Hematopoietic multipotent progenitor cell treated with erythropoietin and hydrocortisone succinate and interleukin-3 and kit ligand, for 4 days (in vitro differentiated cells): ENCODE measurements at places on chromosomes 7 and 10.
A peak's percentile ranks its signal among the peaks of the same experiment; 100 is the strongest.

- no peak for DNase-seq
Measured at GRCh38 chr10:69712342-69712741, 82.3 kb downstream of the FAM241B start.

GRCh38 chr10:6704896-6705295, 124.8 kb upstream of the PRKCQ start:
- no peak for DNase-seq

- no peak for DNase-seq
Measured at GRCh38 chr10:15789793-15790525, 70.2 kb upstream of the ITGA8 start.

GRCh38 chr10:11478807-11479206, 132.6 kb downstream of the USP6NL start:
- no peak for DNase-seq

- DNase-seq: peak; percentile 93
Measured at GRCh38 chr7:51376420-51377092, 59.9 kb upstream of the COBL start.

DNA sequence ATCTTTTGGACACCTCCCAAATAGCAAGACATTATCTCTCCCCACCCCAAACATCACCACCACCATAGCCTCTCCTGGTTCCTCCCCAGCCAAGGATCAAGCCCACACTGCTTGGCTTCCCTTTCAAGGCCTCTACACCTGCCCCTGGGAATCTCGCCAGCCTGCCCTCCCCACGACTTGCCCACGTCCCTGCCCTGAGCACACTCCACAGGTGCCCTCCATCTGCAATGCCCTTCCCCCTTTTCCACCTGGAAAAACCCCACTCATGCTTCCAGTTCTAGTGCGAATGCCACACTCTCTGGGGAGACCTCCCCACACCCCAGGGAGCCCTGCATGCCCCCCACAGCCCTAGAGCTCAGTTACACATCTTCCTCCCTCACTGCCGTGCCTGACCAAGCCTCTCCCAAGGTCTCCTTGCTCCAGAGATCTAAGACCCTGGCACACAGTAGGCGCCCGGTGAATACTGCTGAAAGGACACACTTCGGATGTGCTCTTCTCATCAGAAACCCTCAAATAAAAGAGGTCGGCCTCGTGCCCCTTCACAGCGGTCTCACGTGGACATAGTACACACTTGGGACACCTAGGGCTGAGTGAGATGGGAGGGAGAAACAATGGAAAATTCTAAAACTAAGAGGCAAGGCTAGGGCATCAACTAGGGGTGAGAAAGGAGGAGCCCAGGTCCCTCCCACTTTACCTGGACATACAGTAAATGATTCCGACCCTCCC, 91.4 kb downstream of the DLG5 start:
- peak; percentile 25 for DNase-seq

DNA sequence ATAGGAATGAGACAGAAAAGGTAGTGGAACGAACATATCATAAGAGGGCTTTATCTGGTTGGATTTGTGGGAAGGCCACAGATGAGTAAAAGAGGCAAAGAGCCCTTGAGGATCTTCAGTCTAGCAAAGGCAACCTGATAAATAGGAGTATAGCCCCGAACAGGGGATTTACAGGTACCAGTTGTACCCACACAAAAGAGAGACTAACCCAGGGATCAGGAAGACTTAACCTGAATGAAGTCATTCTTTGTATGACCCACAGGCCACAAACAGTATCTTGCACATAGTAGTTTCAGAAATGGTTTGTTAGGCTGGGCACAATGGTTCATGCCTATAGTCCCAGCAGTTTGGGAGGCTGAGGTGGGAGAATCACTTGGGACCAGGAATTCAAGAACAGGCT, 208.2 kb downstream of the ARHGAP21 start:
- DNase-seq: no peak

DNA sequence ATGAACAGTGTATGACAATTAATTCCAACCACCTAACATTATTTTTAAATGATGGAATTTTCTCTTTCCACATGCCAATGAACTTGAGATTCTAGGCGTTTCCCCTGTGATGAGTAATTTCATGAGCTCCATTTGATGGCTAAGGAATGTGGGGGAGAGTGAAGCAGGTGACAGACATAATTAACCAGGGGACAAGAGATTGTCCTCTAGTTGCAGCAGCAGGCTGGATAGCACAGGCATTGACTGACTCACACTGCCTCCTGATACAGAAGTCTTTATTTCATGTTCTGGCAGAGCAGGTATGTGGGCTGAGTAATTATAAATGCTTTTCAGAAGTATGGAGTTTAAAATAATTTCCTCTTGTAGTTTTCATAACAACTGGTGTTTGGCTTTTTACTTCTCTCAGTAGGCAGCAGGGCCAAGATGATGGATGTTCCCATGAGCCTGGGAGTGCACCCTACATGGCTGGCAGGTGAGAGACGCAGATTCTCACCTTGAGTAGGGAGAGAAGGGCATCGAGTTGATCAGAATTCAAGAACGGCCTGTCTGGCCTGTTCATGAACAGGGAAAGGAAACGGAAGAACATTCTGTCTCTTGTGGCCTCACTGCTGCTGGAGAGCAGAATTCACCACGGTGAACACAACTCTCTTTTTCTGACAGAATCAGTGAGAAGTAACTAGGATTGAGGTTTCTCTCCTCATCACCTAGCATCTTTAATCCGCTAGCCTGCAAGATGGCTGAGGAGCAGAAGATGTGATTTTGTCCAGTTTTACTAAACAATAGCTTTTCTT, 118.8 kb downstream of the AOAH start:
- no peak for DNase-seq

- DNase-seq: no peak
Measured at GRCh38 chr7:98213888-98214810, 2.9 kb downstream of the BHLHA15 start.

DNA sequence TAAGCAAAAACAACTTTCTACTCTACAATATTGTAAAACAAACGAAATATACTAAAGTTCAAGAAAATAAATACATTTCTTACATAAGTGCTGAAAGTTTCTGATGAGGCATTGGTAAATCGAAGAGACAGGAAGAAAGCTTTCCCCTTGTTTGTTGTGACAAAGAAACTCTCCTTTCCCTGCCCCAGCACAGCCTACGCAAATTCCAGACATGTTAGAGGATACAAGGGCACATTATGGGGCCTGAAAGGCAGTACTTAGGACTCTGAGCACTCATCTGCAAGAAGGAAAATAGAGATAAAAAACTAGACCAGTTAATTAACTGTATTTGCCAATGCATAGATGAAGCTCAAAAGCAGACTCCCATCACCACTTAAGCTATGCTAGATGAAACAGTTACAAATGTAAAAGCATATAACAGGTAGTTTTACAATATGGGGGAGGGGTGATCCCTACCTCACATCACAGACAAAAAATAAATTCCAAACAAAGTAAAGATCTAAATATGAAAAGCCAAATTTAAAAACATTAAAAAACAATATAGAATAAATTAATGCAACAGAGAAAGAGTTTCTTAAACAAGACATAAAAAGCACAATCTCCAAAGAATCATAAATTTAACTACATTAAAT, 21.8 kb downstream of the ARHGAP19 start:
- DNase-seq: no peak

- DNase-seq: no peak
Measured at GRCh38 chr10:124280916-124281315, 137.8 kb downstream of the OAT start.

DNA sequence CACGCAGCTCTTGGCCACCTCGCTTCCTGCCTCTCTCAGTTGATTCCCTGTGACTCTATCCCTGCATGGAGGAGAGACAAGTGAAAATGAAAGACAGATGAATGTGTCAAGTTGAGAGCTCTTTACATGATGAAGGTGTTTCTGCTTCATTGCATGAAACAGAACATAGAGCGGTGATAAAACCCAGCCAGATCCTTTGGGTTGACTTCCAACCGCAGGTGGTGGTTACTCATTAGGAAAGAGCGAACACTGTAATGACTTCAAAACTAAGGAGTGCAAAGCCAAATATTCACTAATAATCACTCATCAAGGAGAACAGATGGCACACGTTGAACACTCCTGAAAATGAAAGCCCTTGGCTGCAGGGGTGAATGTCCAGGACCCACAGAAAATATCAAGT, 31.8 kb upstream of the WDR11 start:
- DNase-seq: no peak

GRCh38 chr10:33031815-33032653, 74.0 kb upstream of the ITGB1 start:
- no peak for DNase-seq

GRCh38 chr7:155858521-155859061, 46.3 kb upstream of the SHH start:
- DNase-seq: no peak

DNA sequence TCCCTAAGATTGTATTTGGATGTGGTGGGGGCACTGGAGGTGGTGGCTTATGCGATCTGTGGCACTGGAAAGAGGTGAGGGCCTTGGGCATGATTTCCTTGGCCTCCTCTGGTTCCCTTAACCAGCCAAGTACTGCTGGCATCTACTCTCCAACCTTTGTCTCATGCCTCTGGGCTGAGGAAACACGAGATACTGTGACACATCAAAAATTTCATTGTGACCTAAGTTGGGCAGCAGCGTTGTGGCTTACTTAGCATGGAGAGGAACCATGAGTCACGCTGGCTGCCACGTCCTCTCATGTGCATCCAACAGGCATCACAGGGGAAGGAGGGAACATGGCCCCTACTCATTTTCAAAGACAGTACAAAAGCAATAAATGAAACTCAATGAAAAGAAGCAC, 29.7 kb upstream of the GSDME start:
- peak; percentile 90 for DNase-seq

GRCh38 chr10:56319386-56319785, 41.7 kb downstream of the ZWINT start:
- no peak for DNase-seq

DNA sequence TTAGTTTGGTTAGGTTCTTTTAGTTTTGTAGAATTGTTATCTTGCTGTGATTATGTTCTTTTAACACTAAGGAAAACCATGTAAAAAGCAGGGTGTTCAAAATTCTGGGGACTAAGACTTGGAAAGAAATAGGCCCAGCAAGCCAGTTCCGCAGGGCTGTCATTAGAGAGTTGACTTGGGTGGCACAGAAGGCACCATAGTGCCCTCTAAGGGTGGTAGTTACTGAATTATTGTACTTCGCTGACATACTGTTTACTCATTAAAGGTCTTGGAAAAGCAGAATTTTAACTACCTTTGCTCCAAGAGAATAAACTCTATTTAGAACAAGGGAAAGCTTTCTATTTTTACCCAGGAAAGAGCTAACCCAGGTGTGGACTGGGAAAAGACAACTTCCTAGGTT, 86.5 kb downstream of the OTUD1 start:
- peak; percentile 43 for DNase-seq

- DNase-seq: no peak
Measured at GRCh38 chr10:29773675-29774091, 138.9 kb upstream of the SVIL start.

DNA sequence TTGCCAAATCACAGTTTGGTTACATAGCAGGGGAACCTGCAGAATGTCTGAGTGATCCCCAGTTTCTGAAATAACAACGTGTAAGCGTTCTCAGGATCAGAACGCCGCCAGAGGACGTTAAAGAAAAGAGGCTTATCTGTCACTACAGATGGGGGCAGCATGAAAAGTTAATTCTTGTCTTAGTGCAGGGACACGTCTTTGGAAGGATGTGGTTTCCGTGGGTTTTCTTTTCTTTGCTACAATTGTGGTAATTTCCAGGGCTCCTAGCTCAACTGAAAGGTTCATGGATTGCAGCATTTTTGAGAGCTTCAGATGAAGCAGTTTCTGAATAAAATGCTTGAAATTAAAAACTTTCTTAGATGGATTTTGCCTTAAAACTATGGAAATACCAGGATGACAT, 106.6 kb downstream of the PRKCQ start:
- DNase-seq: peak; percentile 99

DNA sequence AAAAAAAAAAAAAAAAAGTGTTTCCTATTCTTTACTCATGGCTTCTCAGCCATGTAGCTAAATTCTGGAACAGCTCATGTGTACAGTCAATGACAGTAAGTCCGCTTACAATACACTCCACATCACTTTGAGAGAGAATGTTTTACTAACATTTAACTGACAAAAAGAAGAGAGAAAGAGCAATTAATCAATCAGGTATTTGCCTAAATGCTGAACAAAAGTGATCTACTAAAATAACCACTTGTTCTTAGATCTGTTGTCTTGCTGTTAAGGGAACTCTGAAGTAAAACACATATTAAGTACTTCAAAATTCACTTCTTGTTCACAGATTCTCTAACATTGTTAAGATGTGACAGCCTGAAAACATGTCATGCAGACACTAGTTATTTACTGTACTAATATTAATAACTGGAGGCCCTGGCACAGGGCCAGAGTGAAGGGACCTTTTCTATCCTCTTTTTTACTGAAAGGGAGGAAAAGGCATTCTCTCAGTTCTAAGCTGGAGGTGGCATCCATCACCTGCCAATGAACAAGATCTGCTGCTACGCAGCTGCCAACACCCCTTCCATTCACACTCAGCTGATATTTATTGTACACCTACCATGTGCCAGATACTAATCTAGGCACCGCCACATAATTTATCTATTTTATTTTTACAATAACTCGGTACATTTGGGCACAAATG, 72.6 kb downstream of the AHR start:
- no peak for DNase-seq

- DNase-seq: peak; percentile 39
Measured at GRCh38 chr7:4129481-4130122, 552.5 kb upstream of the FOXK1 start.

- no peak for DNase-seq
Measured at GRCh38 chr7:107007892-107008287, 36.6 kb upstream of the PRKAR2B start.

DNA sequence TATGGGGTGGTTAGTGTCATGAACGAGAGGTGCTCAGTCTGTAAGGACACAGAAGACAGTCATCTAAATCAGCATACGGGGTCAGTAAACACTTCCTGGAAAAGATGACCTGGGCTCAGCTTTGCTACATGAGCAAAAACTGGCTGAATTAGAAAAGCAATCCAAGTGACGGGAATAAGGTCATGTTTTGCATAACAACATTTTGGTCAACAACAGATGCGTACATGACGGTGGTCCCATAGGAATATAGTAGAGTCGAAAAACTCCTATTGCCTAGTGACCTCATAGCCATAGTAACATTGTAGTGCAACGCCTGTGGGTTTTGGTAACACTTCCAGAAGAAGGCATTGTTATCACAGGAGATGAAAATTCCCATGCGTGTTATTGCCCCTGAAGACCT, 92.9 kb downstream of the CTNNA3 start:
- DNase-seq: no peak

DNA sequence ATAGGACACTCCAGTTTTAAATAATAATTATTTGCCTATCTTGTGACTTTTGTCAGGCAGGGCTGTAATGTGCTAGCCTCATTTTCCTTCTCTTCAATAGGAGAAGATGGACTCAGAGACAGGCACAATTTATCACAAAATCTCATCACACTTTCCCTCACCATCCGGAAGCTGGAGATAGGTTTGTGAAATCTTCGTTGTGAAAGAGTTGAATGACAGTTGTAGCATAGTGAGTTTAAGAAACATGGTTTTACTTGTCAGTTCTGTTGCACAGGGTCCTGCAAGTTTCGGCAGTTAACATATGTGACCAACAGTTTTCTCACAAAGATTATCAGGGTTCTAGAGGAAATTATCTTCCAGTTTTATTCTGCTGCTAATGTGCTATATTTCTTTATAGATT, 37.7 kb upstream of the MAP3K8 start:
- peak; percentile 86 for DNase-seq

GRCh38 chr10:102917314-102917961, 656 bp upstream of the CNNM2 start:
- DNase-seq: peak; percentile 92
